ENCODE measurements at places on chromosomes 16 and 17. TPM values are rescaled to one million over a fixed set of nuclear protein-coding genes. Genes with fewer than 3 reads are reported as not detected.

The TBL3 gene
- 46.7 TPM for total RNA-seq

The ACSM2B gene
- not detected for total RNA-seq

The SULT1A2 gene
- not detected for total RNA-seq

The KRT13 gene
- not detected for total RNA-seq

All from melanocyte of skin (primary cell).